Activated CD4-positive, alpha-beta T cell treated with anti-CD3 and anti-CD28 coated beads, Interleukin-2, amount 50 U/mL, for 16 hours (primary cell): ENCODE measurements at places on chromosomes 2 and 18.

GRCh38 chr2:222307978-222308730 lies 9.4 kb upstream of the PAX3 start:
- no peak for DNase-seq

GRCh38 chr2:46335391-46336282 lies 38.4 kb downstream of the EPAS1 start:
- no peak for DNase-seq

DNA sequence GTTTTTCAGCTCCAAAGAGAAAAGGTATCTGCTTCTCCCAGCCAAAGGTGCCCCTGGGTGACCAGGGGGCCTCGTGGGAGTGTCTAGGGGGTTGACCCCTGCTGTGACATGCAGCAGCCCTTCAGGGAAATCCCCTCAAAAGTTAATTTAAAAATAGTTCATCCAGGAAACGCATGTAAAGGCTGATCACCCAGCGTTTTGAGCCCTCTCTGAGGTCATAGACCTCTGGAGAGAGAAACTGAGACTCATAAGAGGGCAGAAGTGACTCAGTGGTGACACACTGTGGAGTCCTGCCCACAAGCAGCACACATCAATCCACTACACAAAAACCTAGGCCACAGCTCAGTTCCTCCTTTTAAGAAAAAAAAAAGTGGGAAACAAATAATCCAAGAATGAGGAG lies 11.9 kb downstream of the GAL3ST2 start:
- DNase-seq: peak; percentile 66

DNA sequence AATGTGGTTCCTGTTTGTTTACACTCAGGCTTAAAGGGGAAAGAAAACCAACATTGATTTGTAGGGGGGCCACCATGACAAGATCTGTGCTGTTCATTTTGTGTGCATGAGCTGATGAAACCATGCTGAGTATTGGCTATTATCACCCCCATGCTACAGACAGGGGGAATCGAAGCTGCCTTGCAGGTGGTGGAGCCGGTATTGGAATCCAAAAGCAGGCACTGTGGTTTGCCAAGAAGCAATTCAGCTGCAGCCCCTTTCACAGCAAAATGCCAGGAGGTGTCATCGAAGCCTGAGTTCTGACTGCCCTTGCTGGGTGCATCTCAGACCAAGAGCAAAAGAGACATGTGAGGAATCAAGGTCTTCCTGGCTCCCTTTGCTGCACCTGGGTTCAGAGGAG lies 221.9 kb downstream of the UXS1 start:
- no peak for DNase-seq

- no peak for DNase-seq
Observed at GRCh38 chr18:58616446-58616845, 12.4 kb downstream of the ALPK2 start.

DNA sequence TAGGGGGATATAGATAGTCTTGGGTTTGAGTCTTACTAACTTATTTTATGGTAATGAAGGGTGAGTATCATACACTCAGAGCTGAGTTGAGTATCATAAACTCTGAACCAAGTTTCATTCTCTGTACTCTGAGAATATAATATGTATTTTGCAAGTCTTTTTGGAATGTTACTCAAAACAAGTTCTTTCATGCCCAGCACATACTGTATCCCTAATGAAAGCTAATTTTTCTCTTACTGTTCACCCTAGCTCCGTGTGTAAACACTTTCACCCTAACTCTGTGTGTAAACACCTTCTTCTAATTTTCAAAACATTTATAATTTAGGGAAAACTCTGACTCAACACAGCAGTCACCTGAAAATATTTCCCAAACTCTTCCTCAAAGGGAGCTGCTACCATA lies 29.7 kb upstream of the CHST9 start:
- no peak for DNase-seq

- no peak for DNase-seq
Observed at GRCh38 chr2:715038-715437, 37.8 kb upstream of the TMEM18 start.

DNA sequence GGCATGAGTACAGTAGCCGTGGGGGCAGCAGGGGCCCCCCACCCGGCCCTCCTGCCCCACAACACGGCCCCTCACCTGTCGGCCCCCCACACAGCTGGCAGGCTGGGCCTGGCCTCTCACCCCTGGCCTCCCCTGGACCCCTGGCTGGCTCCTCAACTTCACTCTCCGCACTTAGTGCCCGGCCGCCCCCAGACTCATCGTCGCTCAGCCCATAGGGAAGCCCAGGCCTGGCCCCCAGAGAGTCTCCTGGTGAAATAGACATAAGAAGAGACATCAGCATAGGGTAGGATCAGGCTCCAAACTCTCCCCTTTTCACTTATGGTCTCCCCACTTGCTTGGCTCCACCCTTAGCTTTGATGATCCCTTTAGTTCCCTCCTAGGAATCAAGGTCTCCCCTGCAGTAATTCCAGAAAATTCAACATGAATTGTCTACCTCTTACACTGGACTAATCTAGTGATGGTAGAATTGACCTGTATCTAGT lies 1.7 kb downstream of the ZNF513 start:
- no peak for DNase-seq

GRCh38 chr2:81303321-81303720 lies 998.8 kb upstream of the LRRTM1 start:
- no peak for DNase-seq

DNA sequence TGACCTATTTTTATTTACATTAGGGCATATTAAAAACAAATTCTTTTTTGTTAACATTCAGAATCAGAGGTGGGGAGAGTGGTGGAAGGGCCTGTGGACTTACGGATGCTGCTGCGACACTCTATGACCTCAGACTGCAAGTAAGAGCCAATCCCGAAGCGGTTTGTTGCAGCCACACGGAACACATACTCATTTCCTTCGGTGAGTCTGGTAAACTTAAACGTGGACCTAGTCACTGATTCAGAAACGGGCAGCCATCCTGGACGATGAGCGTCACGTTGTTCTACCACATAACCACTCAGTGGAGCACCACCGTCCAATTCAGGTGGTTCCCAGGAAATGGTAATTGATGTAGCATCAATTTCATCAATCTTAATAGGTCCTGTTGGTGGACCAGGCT lies 61.9 kb downstream of the PLEKHA3 start:
- DNase-seq: no peak

DNA sequence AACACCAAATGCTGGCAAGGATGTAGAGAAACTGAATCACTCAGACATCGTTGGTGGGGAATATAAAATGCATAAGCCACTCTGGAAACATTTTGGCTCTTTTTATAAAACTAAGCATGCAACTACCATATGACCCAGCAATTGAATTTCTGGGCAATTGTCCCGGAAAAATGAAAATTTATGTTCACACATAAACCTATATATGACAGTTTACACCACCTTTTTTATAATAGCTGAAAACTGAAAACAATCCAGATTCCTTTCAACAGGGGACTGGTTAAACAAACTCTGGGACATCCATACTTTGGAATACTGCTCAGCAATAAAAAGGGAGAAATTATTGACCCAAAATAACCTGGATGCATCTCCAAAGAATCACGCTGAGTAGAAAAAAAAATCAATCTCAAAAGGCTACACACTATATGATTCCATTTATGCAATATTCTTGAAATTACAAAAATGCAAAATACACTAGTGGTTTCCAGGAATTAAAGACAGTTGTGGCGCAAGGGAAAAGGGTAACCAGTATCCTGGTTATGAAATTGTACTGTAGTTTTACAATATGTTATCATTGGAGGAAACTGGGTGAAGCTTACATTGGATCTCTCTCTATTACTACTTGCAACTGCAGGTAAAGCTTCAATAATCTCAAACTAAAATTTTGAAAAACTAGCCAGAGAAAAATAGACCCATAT lies 130.2 kb upstream of the PID1 start:
- DNase-seq: no peak

DNA sequence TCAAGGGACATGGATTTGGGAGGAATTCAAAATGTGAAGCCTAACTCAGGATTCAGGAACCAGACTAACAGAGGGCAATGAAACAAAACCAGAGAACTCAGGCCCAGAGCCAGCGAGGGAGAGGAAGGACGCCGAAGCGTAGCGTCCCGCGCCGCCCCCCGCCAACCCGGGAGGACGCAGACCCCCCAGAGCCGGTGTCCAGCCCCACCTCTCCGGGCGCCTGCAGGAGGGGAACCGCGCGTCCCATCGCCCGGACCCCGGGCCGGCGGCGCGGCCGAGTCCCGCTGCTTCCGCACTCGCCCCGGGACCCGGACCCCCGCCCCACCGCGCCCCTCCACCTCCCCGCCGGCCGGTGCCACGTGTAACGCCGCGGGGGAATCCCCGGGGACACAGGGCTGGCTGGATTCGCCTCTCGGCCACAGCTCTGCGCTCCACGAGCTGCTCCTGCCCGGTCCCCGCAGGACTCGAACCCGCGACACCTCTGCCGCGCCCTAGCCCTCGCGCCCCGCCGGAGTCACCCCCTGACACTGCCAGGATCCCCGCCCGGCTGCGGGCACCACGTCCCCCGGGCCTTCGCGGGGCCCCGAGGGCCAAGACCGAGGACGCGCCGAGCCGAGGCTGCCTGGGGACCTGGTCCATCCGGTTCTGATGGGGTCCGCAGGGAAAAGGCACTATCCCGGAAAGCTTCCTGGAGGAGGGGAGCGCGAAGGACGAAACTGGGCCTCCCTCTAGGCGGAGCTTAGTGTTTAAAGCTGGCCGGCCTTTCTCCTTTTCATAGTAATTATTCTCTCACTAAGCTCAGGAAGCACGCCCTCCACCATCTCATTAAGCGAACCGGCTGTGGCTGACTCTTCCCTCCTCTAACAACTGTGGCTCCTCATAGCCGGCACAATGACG lies 40.4 kb upstream of the FAM124B start:
- no peak for DNase-seq

DNA sequence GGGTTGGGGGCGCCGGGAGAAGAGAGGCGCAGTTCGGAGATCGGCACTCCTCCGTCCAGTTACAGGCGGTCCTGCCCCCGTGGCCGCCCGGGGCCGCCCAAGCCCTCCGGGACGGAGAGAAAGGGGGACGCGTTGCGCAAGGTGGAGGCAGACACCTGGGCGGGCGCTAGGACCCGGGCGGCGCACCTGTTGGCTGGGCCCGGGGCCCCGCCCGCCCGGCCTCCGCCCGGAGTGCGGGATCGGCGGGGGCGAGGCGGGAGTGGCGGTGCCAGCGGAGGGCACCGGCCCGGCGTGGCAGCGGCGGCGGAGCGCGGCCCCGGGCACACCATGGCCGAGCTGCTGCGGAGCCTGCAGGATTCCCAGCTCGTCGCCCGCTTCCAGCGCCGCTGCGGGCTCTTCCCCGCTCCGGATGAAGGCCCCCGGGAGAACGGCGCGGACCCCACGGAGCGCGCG lies at the start of gene SGPP2:
Gene SGPP2, plus strand, starts transcription at position 268 of the 453 bp plus-strand sequence. Its CDS starts 60 bp downstream, at position 328.
- DNase-seq: no peak

- no peak for DNase-seq
Observed at GRCh38 chr18:31099450-31100230, 2.6 kb downstream of the DSC2 start.

DNA sequence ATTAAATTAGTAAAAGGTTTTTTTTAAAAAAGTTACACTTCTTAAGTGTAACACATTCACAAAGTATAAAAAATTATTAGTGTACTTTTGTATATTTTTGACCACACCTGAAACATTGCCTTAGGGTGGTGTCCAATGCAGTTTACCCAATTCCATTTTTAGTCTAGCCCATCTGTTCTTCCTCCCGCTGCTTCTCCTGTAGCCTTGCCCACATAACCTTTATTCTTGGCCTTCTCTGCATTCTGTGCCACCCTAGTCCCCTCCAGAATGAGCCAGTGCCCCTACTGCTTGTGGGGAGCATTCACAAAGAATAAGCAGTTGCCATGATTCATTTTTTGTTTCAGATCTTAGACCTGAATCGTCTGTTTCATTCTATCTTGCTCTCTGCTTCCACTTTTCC lies 78.4 kb upstream of the MYT1L start:
- DNase-seq: no peak
